ENCODE measurements at places on chromosomes 3 and 15.

DNA sequence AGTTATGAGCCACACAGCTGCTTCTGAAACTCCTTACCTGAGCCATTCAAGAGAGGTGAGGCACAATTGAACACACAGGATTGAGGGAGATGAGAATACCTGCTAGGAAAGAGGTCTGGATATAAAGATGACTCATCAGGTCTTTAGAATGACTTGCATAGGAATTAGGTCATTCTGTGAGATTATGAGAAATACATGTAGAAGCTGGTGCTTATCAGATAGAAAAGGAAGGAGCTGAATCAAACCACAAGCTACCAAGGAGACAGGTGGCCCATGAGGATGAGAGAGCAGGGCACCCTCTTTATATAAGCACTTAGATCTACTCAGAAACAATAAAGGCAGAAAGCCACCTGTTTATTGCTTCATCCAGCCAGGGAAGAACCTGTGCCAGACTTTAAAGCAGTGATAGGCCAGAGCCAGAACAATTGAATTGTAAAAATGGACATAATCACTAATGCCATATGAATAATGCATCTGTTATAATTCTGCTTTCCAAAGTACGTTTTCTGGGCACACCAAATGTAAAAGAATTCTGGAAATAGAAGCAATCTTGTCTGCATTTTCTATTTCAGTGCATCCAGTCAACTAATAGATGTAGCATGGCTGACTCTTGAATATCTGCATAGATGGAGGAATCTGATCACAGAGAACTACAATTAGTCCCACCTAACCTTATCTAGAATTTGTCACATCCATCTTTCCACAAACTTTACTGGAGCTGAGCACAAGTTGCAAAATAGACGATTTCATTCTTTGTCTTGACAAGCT lies 74.9 kb downstream of the PIK3R4 start:
- DNase-seq = no peak

DNA sequence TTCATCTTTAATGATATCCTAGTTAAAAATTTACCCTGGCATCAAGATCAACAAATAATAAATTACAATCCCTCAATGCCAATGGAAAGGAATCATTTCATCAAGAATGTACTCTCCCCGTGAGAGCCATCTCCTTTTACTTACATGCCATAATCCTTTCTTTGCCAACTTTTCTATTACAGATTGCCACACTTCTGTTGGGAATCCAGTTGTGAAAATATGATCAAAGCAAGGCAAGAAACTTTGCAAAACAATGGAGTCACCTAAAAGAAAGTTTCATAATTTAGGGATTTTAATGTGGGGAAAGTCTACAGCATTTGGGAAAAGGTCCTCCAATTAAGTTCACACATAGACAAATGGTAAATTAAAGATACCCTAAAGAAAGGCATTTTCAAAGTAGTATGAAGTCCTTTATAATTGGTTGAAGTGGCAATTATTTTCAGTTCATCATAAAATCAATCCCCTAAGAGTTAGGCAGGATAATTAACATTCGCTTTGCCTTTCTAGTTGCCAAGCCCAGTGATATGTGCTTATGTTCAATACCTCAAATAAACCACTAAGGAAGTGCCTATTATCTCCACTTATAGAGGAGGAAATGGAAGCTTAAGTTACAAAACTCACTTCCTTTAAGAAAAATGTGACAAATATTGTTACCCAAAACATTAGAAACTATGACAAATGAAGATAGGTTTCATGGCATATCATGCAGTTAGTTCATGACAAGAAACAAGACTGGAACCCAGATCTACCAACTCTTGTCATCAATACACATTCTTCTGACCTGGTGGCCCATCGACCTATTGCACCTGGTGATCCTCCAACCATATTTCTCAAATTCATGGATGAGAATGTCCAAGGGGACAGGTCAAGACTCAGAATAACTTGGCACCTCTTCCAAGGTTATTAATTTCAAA lies 49.1 kb downstream of the TRANK1 start:
- no peak for DNase-seq

GRCh38 chr3:197289726-197290125 lies 8.7 kb downstream of the DLG1 start:
- no peak for DNase-seq

DNA sequence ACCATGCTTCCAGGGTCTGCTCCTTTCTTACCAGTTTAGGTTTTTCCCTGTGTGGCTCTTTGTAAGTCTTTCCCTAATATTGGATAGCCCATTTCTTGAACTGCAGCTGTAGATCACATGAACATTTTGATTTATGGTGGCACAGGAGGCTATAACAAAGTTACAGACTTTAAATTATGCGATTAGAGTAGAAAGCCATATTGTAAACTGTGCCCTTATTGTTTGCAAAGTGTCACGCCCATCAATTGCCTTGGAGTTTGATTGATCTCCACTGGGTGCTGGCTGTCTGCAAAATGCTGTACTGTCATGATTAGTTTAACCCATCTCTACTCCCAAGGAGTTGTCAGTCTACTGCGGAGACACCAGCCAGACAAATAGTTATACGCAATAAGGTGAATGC lies 110.3 kb downstream of the CACNA2D3 start:
- no peak for DNase-seq

- no peak for DNase-seq
Measured at GRCh38 chr15:101062471-101063171, 143.5 kb downstream of the LRRK1 start.

GRCh38 chr3:48962939-48963338 lies 27.1 kb upstream of the P4HTM start:
- no peak for DNase-seq

DNA sequence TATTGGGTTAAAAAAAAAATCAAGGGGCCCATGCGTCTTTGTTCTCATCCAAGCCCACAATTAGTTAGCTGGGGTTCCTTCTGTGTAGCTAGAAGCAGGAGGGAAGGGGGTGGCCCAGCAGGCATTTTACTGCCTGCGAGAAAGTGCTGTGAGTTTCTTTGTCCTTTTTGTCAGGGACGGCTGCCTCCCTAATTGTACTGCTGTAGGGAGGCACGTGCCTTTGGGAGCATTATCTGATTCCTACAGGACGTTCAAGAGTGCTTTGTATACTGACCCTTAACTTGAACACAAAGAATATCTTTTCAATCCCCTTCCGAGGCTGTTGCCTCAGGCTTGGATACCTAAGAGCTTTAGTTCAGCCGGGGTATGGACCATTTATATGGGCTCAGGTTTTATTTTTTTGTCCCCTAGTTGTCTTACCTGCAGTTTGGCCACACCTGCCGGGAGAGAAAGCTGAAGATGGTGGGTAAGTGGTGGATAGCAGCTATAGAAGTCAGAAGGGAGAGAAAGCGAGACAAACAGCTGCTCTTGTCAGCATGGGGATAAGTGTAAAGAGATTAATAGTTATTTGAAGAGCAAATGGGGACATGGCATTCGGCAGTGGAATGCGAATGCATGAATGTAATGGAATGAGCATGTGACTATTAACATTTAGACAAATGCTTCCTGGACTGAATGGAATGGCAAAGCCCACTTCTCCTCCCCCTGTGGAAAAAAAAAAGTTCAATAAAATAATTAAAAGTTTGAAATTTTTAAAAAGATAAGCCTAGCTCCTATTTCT lies 175.2 kb downstream of the TP63 start:
- no peak for DNase-seq

GRCh38 chr3:178603735-178604134 lies 67.5 kb downstream of the KCNMB2 start:
- no peak for DNase-seq

DNA sequence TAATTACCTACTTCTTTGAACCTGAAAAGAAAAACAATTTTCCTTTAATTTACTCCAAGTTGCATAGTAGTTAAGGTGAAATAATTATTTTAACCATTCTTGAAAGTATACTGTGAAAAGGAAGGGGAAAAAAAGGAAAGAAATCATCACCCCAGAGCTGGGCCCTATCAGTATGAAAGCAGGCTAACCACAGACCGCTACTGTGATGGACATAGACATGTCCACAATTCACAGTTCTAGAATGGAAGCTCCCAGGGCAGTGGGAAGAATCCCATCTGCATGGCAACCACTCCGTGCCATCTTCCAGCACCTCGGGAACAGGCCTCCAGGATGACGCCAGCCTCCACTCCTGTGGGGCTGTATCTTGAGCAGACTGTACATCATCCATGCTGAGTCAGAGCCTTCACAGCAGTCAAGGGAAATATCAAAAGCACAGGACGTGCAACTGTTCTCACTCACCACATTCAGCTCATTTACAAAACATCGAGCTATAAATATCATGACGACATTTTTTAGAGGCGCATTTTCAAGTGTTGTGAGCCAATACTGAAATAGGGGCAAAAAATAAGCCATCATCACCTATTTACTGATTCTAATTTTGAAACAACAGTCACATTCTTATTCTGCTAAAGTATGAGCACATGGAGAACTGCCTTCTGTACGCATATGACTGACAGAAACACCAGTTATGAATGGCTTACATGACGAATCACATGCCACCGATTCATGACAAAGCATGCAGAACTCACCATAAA lies 119.7 kb downstream of the SNRK start:
- DNase-seq = no peak

GRCh38 chr3:49349348-49350114 lies 8.6 kb downstream of the GPX1 start:
- no peak for DNase-seq

DNA sequence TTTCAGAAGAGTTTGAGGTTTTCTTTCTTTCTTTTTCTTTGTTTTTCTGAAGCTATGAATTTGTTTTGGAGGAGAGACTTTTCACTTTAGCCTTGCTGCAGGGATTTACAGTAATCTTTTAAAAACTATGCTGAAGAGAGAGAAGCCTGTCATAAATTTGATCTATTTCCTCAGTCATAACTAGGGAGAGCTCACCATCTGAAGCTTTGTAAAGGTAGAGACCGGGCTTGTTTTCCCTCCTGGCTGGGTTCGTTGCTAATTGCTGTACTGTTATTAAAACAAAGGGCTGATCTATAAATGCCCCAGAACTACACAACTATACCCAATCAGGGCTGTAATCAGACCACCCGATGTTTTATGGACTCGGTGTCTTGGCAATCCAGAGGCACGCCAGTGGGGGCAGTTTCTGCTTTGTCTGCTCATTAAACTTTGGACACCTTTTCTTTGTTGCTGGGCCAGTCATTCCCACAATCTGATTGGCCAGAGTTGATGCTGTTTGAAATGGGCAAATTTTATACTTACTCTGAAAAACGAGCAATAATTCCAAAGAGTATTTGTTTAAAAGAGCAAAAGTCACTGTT lies 164.3 kb downstream of the CACNA1D start:
- DNase-seq = no peak

GRCh38 chr15:42065033-42065432 lies 29.3 kb downstream of the PLA2G4D start:
- no peak for DNase-seq

DNA sequence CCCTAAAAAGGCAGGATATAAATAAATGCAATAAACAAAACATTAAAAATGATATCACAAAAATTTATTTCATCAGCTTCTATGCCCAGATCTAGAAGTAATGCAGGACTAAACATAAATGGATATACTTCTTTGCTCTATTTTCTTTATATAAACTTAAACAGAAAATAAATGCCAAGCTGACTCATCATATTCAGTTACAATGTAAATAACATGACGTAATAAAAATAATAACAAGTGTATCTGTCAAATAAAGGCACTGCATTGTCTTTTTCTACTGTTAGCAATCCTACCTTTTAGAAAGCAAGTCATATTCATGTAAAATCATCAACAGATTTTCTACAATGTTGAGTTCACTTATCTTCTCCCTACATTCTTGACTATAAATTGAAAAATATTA lies 61.6 kb downstream of the NEK10 start:
- DNase-seq = no peak

DNA sequence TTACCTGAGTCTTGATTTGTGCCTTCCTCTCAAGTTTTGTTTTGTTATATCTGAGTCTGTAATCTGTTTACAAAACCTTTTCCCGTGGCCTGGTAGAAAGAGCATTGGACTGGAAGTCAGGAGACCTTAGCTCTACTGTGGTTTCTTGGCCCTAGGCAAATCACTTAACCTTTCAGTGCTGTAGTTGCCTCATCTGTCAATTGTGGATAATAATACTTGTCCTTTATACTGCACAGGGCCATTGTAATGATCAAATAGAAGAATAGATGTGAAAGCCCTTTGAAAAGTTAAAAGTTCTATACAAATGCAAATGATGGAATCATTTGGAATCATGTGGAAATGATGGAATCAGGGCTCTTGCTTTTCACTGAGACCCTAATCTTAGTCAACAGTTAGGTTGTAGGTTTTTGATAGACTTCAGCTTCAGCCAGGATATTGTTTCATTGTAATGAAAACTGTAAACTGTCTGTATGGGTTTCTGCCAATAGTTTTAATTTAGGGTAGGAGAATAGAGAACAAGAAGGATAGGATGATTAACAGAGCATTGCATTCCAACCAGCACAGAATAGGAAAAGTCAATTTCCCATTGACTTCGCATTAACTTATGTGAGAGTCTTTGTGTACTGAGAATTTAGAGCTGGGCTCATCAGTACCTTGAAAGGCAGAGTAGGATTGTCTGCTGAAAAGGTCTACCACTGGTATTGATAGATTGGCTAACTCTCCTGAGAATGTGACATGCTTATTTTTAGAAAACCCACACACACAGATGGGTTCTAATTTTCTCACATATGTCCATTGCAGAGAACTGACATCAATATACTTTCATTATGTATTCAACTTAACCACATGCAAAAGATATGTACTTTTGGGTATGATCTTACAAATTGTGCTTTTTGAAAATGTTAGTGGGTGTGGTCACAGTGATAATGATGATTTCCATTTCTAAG lies 21.8 kb downstream of the MAP2K5 start:
- DNase-seq = no peak

GRCh38 chr3:141603473-141604035 lies 116.7 kb downstream of the RASA2 start:
- no peak for DNase-seq

DNA sequence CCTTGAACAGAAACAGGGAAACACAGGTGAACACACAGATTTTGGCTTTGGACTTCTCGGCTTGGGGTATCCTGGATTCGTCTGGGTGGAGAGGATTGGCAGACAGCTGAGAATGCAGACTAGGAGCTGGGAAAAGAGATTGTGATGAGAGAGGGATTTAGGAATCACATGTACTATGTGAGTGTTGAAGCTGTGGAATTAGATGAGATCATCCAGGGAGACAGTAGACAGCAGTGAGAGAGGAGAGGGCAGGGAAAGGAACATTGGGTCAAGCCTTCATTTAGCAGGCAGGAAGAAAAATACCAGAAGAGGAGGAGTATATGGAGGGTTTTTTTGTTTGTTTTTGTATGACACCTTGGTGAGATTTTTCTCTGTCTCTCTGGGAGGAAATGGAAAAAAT lies 262.1 kb upstream of the TBL1XR1 start:
- no peak for DNase-seq

- DNase-seq = no peak
Measured at GRCh38 chr3:38645601-38646000, 3.9 kb downstream of the SCN5A start.

DNA sequence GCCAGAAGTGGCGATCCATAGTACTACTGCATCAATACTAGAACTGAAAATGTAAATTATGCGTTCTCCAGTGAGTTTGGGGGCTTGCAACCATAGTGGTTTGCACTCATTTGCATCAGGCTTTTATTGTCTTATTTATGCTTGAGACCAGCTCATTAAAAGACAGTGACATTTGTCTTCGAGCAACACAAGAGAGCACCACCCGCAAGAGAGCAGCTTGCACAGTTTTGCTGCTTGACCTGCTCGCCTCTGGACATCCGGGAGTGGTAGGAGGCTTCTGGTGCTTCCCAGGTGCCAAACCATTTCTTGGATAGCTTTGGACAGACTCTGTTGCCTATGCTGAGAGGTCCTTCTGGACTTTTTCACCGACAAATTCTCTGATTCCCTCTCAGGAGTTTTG lies 294.6 kb downstream of the MEX3B start:
- no peak for DNase-seq

GRCh38 chr3:149654188-149654601 lies 3.6 kb downstream of the WWTR1 start:
- DNase-seq = no peak

Data from stimulated activated CD8-positive, alpha-beta memory T cell treated with anti-CD3 and anti-CD28 coated beads, Interleukin-2, amount 100 ng/mL, for 48 hours (primary cell).